Astrocyte (in vitro differentiated cells and primary cell): ENCODE measurements at places on chromosomes 2 and 18. TPM values are rescaled to one million over a fixed set of nuclear protein-coding genes. Genes with fewer than 3 reads are reported as not detected.

DNA sequence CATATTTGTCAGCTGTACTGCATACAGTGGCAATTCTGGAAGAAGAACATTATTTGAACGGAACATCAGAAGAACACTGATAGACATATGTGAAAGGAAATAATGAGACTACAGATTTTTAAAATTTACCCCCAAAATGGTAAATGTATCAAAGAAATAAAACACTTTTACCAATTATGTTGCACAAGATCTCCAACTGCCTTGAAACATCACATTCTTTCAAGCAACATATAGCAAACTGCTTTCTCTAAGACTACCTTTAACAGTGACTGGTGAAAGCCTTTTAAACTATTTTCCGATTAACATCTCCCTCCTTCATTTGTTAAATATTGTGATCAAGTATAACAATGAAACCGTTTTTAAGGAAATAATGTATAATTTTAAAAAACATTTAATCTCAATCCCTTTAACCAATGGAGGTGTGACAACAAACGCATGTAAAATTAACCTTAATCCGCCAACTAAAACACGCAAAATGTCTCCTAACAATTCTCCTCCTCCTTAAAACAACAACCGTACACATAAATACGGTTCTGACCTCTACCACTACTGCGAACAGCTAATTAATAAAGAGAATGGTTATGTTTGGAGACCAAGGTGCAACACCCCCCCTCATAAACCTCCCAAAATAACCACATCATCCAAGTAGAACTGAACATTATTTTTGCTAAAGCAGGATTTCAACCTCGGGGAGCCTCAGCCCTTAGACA lies 2.4 kb downstream of the FBXO11 start:
- DNase-seq: no peak

DNA sequence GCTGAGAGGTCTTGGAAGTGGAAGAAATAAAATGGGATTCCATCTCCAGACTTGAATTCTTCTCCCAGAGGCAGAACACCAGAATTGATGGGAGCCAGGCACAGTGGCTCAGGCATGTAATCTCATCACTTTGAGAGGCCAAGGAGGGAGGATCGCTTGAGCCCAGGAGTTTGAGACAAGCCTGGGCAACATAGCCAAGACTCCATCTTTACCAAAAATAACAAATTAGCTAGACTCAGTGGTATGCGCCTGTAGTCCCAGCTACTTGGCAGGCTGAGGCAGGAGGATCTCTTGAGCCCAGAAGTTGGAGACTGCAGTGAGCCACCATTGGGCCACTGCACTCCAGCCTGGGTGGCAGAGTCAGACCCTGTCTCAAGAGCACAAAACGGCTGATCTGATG lies 144.3 kb downstream of the C1D start:
- no peak for DNase-seq

- no peak for DNase-seq
Measured at GRCh38 chr2:82728090-82728489, 1731.0 kb downstream of the SUCLG1 start.

- DNase-seq: peak; percentile 87
Measured at GRCh38 chr2:235765181-235765820, 271.5 kb downstream of the AGAP1 start.

DNA sequence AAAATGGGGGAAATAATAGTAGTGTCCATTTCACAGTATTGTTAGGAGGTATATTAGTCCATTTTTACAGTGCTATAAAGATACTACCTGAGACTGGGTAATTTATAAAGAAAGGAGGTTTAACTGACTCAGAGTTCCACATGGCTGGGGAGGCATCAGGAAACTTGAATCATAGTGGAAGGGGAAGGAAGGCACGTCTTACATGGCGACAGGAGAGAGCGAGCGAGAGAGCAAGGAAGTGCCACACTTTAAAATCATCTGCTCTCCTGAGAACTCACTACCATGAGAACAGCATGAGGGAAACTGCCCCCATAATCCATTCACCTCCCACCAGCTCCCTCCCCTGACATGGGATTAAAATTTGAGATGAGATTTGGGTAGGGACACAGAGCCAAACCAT lies 23.4 kb downstream of the MGAT5 start:
- DNase-seq: no peak

- no peak for DNase-seq
Measured at GRCh38 chr2:240871071-240871958, 2.7 kb downstream of the AGXT start.

DNA sequence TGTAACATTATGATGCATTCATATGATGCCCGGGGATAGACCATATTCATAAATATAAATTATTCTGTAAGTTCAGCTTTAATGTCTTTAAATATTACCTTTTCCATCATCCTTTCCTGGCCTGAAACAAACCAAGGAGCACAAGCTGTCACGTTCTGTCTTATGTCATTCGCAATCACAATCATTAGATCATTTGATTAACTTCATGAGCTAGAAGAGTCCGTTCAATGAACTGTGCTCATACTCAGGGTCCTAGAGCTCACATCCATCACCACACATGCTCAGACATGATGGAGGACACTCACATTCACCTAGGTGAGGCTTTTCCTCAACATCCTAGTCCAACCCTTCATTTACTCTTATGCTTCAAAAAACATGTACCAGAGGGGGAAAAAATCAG lies 599.0 kb upstream of the ID2 start:
- DNase-seq: no peak

GRCh38 chr2:239259603-239260298 lies 141.1 kb downstream of the HDAC4 start:
- no peak for DNase-seq

DNA sequence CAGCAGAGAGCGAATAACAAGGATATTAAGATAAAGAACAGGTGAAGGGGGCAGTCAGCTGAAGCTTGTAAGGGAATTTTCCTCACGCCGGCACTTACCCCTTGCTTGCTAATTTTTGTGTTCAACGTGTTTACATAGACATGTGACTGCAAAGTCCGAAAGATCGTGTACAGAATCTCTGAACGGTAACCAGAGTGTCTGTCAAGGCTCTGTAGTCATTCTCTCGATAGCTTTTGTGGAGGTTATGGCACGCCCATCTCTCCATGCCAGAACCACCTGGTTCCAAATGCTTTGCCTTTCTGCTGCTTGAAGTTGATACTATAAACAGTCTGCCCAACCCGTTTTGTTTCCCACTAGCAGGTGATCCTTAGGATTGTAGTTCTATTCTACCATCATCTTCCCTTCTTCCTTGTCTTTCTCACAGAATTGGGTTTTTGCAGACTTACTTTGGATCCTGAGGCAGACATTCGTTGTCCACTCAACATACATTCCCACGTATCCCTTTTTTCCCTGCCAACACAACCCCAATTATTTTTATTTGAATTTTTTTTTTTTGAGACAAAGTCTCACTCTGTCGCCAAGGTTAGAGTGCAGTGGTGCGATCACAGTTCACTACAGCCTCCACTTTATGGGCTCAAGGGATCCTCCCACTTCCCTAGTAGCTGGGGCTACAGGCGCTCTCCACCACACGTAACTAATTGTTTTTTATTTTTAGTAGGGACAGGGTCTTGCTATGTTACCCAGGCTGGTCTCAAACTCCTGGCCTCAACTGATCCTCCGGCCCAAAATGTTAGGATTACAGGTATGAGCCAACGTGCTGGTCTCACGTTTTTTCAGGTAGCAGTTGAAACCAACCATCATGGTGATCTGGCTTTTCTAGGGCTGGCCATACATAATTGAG lies 1.3 kb upstream of the USP34 start:
- DNase-seq: peak; percentile 15

DNA sequence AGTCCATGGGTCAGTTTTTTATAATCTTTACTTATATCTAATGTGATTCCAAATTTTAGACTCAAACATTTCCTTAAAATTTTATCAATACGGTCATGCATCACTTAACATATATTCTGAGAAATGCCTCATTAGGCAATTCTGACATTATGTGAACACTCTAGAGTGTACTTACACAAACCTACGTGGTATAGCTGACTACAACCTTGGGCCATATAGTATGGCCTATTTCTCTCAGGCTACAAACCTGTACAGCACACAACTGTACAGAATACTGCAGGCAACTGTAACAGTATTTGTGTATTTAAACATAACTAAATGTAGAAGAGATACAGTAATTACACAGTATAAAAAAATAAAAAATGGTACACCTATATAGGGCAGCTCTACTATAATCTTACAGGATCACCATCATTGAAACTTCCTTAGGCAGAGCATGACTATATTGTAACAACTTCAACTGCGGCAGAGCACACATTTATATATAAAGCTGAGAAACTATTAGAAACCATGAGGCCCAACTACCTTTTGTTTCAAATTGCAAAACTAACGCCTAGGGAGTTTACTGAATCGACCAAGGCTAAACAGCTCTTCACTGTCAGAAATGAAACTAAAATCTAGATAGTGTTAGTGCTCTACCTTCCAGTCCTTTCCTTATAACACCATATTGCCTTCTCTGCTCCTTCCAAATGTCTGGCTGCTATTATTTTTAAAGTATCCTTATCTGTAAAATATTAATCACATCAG lies 6.9 kb downstream of the YES1 start:
- DNase-seq: no peak

DNA sequence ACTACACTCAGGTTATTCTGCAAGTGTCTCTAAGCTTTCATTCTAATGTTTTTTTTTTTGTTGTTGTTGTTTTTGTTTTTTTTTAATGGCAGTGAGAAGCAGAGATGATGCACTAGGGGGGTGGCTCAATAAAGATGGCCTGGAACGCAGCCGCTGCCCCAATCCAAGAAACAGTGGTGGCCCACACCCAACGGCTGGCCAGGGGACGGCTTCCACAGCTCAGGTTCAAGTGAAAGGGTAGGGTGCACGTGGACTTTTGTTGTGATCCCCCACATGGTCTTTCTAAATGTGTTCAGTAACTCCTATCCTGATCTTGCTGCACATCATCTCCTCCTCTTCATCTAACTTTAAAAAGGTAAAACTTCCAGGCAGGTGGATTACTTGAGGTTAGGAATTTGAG lies 190.1 kb downstream of the NDUFA10 start:
- no peak for DNase-seq

- DNase-seq: no peak
Measured at GRCh38 chr18:57915865-57916582, 112.9 kb upstream of the ATP8B1 start.

DNA sequence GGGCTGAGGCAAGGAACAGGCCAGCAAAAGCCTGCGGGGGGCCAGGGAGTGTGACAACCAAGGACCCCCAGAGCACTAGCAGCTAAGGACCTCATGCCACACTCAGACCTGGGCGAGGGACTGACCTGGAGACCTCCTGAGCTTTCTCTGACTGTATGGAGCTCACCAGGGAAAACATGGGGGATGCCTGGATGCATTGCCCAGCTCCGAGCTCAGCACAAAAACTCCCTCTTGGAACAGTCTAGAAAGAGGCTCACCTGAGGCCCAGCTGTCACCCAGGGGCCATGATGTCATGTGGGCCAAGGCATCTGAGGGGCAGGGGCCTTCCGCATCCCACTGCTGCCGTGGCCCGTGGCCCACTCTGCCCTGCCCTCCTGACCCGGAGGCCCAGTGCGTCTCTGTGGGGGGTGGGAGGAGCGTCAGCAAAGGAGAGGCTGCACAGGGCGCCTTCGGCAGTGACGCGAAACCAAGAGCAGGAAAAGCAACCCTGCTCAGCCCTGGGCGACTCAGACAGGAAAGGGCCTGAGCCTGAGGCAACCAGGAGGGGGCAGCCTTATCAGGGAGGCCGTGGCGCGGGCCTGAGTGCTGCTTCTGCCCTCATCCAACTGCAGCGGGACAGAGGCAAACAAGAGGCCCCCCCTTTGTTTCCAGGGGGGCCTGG lies 57.3 kb upstream of the ALPP start:
- DNase-seq: no peak

GRCh38 chr2:109654326-109655050 lies 40.3 kb downstream of the SOWAHC start:
- DNase-seq: no peak

GRCh38 chr2:98374286-98374685 lies 28.0 kb downstream of the CNGA3 start:
- no peak for DNase-seq

GRCh38 chr2:52117299-52117698 lies 1085.4 kb upstream of the NRXN1 start:
- peak; percentile 24 for DNase-seq

GRCh38 chr2:128414946-128415778 lies 96.5 kb upstream of the HS6ST1 start:
- no peak for DNase-seq

DNA sequence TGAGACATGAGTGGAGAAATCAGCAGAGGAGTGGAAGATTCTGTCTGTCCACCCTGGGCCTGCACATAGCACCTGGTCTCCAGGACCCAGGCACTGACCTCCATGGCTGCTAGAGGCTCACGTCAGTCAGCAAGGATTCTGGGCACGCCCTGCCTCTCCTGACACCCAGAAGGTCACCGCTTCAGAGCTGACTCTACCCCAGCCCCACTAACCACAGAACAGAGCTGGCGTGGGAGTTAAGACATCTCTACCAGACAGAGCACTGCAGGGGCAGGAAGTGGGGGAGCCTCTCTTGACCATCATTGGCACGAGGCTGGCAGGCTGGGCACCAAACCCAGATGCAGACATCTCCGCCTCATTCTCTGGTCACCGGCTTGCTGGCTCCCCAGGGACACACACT lies 3.0 kb downstream of the ADCY3 start:
- DNase-seq: peak; percentile 23

DNA sequence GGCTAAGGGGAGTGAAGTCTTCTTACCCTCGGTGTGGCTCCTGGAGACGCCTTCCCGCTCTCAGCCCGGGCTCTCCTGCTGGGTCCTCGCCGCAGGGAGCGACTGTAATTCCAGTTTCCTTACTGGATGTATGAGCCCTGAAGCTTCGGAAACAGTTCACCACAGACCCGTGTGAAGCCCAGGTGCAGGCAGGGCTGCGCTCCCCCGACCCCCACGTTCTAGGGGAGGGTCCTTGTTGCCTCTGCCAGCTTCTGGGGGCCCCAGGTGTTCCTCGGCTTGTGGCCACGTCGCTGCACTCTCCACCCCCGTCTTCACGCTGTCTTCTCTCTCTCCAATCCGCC lies 5.1 kb upstream of the ASB1 start:
- DNase-seq: no peak

- no peak for DNase-seq
Measured at GRCh38 chr2:190856985-190857384, 23.6 kb upstream of the GLS start.

FOXI3 gene
- total RNA-seq: 0.60 and 2.3 TPM in 2 replicates

FBXO15 gene
- total RNA-seq: 1.2 TPM in 2 replicates

CKAP2L gene
- 0.96 and 2.1 TPM in 2 replicates for total RNA-seq

B4GALT6 gene
- 17.0 and 17.7 TPM in 2 replicates for total RNA-seq

AQP12B gene
- total RNA-seq: not detected in 2 replicates

HSPD1 gene
- 292 and 329 TPM in 2 replicates for total RNA-seq

TRABD2A gene
- 2.6 and 3.2 TPM in 2 replicates for total RNA-seq

ODC1 gene
- total RNA-seq: 85.3 and 119 TPM in 2 replicates

MORN2 gene
- total RNA-seq: 16.6 and 18.0 TPM in 2 replicates

KLHL41 gene
- total RNA-seq: not detected in 2 replicates

CDK15 gene
- total RNA-seq: 6.6 and 9.3 TPM in 2 replicates

BCL2L11 gene
- 12.6 and 19.3 TPM in 2 replicates for total RNA-seq

C2orf80 gene
- total RNA-seq: not detected in 2 replicates

NCKAP1 gene
- 164 and 167 TPM in 2 replicates for total RNA-seq

LDLRAD4 gene
- 26.0 and 40.1 TPM in 2 replicates for total RNA-seq
